ENCODE measurements at places on chromosomes 5 and 9.

DNA sequence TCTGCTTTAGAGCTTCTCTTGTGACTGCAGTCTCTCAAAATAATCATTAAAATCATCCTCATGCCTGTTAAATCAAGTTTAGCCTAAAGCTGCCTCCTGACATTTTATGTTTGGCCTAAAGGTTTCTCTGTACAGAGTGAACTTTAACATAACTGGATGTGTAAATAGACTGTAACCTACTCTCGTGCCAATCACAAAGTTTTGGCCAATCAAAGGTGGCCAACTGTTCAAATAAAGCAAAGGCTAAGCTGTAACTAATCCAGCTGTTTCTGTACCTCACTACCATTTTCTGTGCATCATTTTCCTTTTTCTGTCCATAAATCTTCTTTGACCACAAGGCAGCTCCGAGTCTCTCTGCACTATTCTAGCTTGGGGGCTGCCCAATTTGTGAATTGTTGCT is 86.2 kb downstream of the GCNT1 start:
- no peak for DNase-seq

DNA sequence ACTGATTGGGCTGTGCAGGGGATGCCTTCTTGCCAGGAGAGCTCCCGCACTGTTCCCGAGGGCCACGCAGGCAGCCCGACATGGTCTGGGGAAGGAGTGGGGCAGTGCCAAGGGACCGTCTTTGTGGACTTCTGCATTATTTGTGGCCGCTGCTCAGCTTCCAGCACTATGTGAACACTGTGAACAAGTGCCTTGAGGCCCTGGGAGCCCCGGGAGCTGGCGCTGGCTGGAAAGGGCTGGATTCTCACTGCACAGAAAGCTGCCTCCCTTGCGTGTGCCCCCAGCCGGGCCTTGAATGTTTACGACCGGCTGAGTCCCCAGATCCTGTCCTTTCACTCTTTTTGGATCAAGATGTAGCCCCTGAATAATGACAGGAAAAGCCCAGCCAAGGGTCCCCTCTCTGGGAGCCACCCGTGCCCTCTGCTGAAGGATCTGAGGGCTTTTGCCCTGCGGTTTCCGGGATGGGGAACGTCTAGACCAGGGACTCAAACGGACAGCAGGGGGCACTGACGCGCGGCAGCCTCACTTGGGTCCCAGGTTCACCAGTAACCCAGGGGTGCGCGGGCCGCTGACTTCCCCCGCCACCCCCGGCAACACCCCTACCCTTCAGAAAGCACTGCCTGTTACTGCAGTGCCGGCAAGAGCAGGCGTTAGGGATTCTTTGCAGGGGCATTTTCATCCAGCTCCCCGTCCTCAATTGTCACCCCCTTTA is 98.9 kb upstream of the FCN2 start:
- no peak for DNase-seq

GRCh38 chr9:31894008-31894407 is 490.4 kb upstream of the ACO1 start:
- DNase-seq: no peak

DNA sequence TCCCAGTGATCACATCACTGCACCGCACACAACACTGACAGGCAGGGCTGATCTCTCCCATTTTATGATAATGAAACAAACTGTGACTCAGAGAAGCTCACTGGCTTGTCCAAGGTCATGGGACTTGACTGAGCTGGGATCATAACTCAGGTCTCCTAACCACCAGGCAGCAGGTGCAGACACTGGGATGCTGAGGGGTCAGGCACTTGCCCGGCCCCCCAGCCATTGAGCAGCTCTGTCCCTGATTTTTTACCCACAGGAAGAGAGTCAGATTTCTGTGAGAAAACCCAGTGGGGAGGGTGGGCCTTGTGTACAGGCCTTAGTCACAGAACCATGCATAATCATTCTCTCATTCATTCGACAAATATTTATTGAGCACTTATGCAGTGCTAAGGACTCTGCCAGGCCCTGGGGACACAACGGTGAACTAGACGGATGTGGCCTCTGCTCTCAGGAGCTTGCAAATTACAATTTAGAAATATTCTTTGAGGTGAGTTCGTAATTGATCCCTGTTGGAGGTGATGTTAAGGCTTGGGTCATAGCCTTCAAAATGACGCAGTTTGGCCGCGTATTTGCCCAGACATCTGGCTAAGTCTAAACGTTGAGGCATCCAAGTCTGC is 54.5 kb upstream of the TGFBR1 start:
- no peak for DNase-seq

GRCh38 chr9:134534661-134535080 is 106.9 kb upstream of the COL5A1 start:
- DNase-seq: no peak

DNA sequence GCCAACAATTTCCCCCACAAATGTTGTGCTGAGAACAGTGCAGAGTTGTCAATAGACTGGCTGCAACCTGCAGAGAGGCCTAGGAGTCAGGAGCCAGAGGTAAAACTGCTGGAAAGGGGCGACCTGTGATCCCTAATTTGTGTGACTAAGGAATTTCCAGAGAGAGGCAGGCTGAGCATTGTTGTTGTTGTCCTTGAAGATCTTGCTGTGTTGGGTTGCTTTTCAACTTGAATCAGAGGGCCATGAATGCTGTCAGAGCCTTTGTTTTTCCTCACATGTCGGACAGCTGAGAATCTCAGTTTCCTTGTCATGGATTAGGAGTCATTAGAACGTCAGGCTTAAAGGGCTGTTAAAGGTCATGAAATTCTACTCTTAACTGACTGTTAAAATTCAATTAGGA is 134.6 kb upstream of the ASTN2 start:
- DNase-seq: no peak

GRCh38 chr5:81556809-81557208 is 162.9 kb upstream of the ACOT12 start:
- DNase-seq: no peak

DNA sequence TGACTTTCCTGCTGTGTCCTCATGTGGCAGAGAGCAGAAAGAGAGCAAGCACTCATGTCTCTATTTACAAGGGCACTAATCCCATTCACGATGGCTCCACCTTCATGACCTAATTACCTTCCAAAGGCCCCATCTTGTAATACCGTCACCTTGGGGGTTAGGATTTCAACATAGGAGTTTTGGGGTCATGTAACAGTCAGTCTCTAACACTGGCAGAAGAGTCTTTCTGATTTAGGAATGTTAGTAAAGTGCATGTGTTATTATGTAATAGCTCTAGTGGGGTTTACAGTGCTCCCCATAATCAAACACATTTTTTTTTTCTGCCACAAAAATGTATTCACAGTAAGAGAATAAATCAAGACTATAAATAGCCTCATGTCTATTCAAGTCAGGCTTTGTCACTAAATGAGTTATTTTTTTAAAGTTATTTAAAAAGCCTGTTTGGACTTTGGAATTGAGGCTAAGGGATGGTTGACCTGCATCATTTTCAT is 19.1 kb downstream of the GALNT10 start:
- no peak for DNase-seq

DNA sequence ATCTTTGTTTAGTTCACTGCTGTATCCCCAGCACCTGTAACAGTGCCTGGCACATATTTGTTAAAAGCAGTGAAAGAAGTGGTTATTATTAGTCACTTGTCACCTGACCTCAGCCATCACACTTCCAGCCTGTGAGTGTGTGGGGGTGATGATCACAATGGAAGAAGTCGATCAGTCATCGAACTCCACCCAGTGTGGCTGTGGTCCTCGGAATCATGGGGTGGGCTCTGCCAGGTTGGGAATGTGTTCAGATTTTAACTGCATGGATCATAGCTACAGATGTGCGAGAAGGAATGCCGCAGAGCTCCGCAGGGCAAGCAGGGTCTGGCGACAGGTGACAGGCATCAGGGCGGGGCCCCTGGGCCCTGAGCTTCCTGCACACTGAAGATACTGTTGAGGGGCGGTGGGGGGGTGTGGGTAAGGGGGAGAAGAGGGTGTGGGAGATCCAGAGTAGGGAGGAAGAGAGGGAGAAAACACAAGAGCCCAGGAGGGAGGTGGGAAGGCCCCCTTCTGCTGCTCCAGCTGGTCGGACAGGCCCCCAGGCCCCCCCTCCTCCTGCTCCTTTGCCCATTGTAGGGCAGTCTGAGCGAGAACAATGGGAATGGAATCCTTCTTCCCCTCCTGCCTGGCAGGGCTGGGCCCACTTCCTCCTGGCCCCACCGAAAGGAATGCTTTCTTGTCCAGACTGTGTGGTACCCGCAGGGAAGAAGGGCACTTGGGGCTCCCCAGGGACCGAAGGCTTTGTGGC is 89.6 kb downstream of the SPRY4 start:
- no peak for DNase-seq

DNA sequence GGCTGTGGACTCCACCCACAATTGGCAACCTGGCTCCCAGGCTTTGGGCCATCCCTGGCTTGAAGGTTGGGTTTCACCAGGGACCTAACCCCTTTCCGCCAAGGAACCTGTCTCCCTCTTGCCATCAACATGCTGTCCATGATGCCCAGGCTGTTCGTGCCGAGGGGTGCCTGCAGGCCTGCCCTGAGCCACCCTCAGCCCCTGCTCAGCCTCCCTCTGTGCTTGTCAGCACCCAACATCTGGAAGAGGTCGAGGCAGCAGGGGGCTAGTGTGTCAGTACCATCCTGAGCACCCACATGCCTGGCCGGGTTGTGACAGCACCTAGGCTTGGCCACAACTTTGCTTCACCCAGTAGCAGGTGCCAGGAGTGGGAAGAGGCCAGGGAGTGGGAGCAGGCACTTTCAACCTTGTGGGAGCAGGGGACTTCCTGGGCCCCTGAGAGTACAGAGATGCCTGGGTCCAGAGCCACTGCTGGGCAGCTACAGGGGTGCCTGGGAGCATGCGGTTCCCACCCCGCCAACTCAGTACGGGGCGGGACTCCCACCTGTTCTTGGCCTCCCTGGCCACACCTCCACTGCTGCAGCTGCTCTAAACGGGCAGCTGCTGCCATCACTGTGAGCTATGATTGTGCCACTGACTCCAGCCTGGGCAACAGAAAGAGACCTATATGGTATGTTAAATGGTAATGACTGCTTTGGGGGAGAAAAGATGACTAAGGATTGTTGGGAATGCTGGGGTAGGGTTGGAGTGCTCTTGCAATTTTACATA is 6.3 kb downstream of the PDCD1LG2 start:
- DNase-seq: no peak

DNA sequence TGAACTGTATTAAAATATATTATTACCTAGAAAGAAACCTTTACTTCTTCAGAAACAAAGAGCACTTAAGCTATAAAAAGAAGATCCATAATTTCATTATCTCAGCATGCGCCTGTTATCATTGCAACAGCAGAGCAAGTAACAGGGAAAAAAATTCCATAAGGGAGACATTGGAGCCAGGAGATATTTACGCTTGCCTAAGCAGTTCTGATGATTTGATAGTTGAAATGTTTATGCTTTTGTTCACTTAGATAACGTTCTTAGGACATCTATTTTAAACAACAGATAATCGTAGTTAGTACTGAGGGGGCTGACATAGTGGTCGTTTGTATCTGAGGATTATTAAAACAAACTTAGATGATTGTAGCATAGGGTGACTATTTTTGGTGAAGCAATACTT is 252.5 kb downstream of the NNT start:
- DNase-seq: no peak

GRCh38 chr5:149062371-149063016 is 368 bp downstream of the SH3TC2 start:
- no peak for DNase-seq

- no peak for DNase-seq
Observed at GRCh38 chr5:151413800-151414199, 33.6 kb upstream of the SLC36A1 start.

DNA sequence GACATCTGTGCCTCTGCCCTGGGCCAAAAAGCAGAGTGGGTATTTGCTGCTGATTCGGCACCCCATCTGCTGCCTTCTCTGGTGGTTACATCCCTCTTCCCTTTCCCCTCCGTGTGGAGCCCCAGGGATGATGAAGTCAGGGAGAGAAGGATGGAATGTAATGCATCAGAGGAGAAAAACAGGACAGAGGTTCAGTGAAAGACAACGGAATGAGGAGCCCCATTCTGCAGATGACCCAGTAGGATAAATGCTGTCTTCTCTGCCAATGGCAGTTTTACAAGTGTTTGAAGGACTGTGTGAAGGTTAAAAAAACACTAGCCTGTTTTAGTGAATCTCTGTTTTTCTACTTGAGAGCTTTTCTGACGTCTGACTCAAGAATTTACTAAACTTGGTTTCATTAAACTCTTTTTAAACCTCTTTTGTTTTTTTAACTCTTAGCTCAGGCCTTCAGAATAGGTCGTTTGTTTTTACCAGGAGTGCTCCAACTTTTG is 86.3 kb downstream of the NLN start:
- no peak for DNase-seq

GRCh38 chr9:107068581-107068980 is 205.6 kb downstream of the ZNF462 start:
- DNase-seq: no peak

GRCh38 chr5:163552536-163552935 is 47.1 kb downstream of the MAT2B start:
- DNase-seq: no peak

DNA sequence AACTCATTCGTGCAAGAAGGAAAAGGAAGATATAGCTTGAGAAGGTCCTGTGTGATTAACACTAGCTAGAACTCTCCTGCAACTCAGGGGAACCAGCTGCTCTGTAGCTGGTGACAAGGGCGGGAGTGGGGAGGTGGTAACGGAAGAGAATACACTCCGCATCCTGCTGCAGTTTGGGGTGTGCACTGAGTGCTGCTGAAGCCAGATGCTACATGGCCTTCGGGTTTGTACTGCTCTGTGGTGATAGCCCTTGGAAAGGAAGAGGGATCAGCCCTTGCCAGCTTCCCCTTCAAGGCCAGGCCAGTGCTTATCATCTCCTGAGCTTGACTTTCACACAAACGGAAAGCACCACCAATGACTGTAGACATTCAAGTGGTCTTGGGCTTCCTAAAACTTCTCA is 34.3 kb downstream of the FRMD3 start:
- DNase-seq: no peak

DNA sequence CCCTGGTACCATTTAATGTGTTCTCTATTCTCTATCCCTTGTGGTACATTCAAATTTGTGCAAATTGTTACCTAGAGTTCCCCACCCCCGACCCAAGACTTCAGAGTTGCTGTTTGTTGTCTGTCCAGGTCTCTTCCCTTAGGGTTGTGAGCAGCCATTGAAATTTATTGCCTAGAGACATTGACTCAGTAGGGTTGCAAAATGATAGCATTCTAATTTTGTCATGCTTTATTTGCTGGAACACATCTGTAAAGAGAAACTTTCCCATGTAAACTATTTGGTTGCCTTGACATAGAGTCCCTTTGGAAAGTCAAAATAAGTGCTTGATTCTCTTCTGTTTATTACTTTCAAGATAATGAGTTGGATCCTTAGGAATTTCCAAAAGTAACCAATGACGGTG is 91.7 kb upstream of the KLF9 start:
- DNase-seq: no peak

- DNase-seq: no peak
Observed at GRCh38 chr9:4297786-4298254, 2.0 kb downstream of the GLIS3 start.

- no peak for DNase-seq
Observed at GRCh38 chr9:114399381-114399780, 11.6 kb upstream of the AKNA start.

- no peak for DNase-seq
Observed at GRCh38 chr9:16257604-16258003, 612.9 kb downstream of the BNC2 start.

- DNase-seq: no peak
Observed at GRCh38 chr5:140365941-140366340, 5.9 kb downstream of the SLC4A9 start.

- DNase-seq: no peak
Observed at GRCh38 chr9:75471549-75472114, 383.3 kb downstream of the OSTF1 start.

GRCh38 chr9:19151425-19152159 is 24.3 kb upstream of the PLIN2 start:
- no peak for DNase-seq

- DNase-seq: no peak
Observed at GRCh38 chr5:14131855-14132503, 11.2 kb upstream of the TRIO start.
